HCT116 (cell line): ENCODE measurements at places on chromosomes 2 and 18. TPM values are rescaled to one million over a fixed set of nuclear protein-coding genes. Genes with fewer than 3 reads are reported as not detected.

GRCh38 chr2:1665761-1666505, 78.4 kb downstream of the PXDN start:
- no peaks in the 10 kb centered on the region for H3K27me3 ChIP-seq
- no peaks in the 10 kb centered on the region for H3K36me3 ChIP-seq
- DNase-seq = no peak
- no peak overlapping the region for H3K4me3 ChIP-seq
- no peaks in the 10 kb centered on the region for H3K4me1 ChIP-seq
- no peak overlapping the region for H3K27ac ChIP-seq

- H3K27ac ChIP-seq = no peak overlapping the region
- peaks cover 8% of the 10 kb centered on the region; the same call in 1 of the 2 replicates for H3K4me1 ChIP-seq
- H3K4me3 ChIP-seq = no peak overlapping the region
- no peaks in the 10 kb centered on the region for H3K27me3 ChIP-seq
- H3K36me3 ChIP-seq = no peaks in the 10 kb centered on the region
These were observed 69.3 kb downstream of the HDAC4 start for GRCh38 chr2:239331560-239331959.

Gene UCN
- total RNA-seq = 8.0 TPM

GRCh38 chr2:219060821-219061791, at the start of gene IHH:
IHH (minus strand) TSS chr2:219060921; CDS start chr2:219060467, 454 bp downstream.
- peak within 1 kb of the TSS; percentile 16; the same call in 1 of the 2 replicates for H3K4me3 ChIP-seq
- no peaks in the 10 kb centered on the region for H3K36me3 ChIP-seq
- H3K27me3 ChIP-seq = peaks cover 16% of the 10 kb centered on the region; the same call in 1 of the 2 replicates
- no peak within 1 kb of the TSS for H3K27ac ChIP-seq

DNA sequence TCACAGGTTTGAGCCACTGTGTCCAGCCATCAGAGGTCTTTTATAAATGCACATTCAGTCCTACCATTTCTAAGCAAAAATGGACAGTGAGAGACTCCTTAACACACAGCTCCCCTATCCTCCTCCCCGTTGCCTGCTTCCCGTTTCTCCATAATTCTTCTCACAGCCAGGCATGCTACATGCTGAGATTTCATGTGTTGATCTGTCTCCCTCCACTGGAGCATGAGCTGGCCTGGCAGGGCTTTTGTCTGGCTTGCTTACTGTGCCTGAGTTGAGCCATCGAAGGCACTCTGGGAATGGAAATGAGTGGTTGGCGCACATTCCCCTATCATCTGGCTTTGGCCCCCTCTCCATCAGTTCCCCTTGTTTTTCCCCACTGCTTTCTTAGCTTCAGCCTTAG, 413.5 kb downstream of the PTPRM start:
- no peak for DNase-seq
- H3K27ac ChIP-seq = no peak overlapping the region
- no peaks in the 10 kb centered on the region for H3K27me3 ChIP-seq
- H3K4me1 ChIP-seq = no peaks in the 10 kb centered on the region
- no peak overlapping the region for H3K4me3 ChIP-seq
- H3K36me3 ChIP-seq = no peaks in the 10 kb centered on the region

- no peaks in the 10 kb centered on the region for H3K36me3 ChIP-seq
- no peaks in the 10 kb centered on the region for H3K4me1 ChIP-seq
- H3K27ac ChIP-seq = no peak overlapping the region
- no peak overlapping the region for H3K4me3 ChIP-seq
- no peak for DNase-seq
- H3K27me3 ChIP-seq = no peaks in the 10 kb centered on the region
These were observed 272.2 kb upstream of the ACVR2A start for GRCh38 chr2:147572622-147573021.

DNA sequence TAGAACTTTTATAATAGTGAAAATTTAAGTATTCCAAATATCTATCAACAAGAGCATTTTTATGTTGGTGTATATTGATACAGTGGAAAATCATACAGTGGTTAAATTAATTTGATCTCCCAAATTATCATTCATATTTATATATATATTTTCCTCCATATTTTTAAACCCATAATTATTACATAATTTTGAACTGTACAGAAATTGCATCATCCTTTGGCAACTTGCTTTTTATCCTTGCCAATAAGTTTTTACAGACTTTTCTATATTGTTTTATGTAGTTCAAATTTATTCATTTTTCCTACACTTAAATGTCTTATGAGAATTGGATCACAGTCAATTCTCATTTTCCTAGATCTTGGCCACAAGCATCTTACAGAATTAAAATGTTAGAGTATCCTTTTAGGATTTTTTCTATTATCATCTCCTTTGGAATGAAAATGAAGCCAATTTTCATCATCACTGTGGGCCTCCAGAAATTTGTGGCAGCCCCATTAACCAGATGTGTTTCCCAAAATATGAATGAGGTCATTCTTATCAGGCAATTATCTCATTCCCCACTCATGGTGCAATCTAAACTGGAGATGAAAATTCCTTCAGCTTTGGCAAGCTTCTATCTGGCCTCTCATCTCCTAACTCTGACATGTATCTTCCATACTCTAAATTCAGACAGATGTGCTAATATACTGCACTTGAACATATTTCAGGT, 94.2 kb upstream of the DLGAP1 start:
- H3K4me1 ChIP-seq = no peaks in the 10 kb centered on the region
- H3K27ac ChIP-seq = no peak overlapping the region
- H3K4me3 ChIP-seq = no peak overlapping the region
- H3K36me3 ChIP-seq = no peaks in the 10 kb centered on the region
- no peak for DNase-seq

Gene EML6
- total RNA-seq = 6.6 TPM

Gene RIT2
- not detected for total RNA-seq

Gene LIPG
- 2.6 TPM for total RNA-seq

GRCh38 chr2:9018534-9018933, 15.1 kb upstream of the MBOAT2 start:
- no peak overlapping the region for H3K27ac ChIP-seq
- DNase-seq = no peak
- H3K4me1 ChIP-seq = no peaks in the 10 kb centered on the region
- no peaks in the 10 kb centered on the region for H3K36me3 ChIP-seq
- no peak overlapping the region for H3K4me3 ChIP-seq

DNA sequence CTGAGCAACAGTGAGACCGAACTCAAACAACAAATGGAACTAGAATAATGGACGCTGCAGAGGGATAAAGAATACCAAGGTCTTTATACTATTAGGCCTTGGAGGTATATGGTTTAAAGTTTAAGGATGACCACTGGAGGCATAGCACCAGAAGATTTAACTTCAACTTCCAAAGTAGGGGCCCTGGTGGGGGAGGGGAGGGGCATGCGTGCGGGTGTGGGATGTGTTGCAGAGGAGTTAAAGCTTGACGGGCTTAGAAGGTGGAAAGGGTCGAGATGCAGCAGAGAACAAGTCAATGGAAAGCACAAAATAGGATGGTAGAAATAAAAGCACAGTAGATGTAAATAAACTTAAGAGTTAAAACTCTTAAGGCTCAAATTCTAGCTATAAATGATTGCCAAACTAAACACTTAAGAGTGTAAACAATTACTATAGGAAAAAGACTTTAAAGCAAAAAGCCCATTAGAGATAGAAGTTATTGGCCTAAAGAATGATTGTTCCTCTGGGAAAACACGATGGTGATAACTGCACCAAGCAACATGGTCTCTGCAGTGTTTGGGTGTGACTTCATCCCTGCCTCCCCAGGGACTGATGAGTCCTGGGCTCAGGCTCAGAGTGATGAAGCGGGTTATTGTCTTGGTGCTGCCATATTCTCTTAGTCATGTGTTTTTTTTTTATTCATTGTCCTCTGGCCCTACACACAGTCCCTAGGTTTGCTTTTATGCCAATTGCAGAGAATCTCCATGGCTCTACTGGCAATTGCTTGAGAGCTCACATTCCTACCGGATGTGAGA, 13.0 kb downstream of the RRM2 start:
- H3K27me3 ChIP-seq = no peaks in the 10 kb centered on the region
- DNase-seq = no peak
- peaks cover 42% of the 10 kb centered on the region for H3K4me1 ChIP-seq
- peak overlapping the region; percentile 15; the same call in 1 of the 2 replicates for H3K27ac ChIP-seq
- H3K4me3 ChIP-seq = no peak overlapping the region

GRCh38 chr2:54336977-54337255, 80.9 kb upstream of the TSPYL6 start:
- H3K4me1 ChIP-seq = no peaks in the 10 kb centered on the region
- H3K4me3 ChIP-seq = no peak overlapping the region
- H3K27ac ChIP-seq = no peak overlapping the region
